ENCODE measurements at places on chromosomes 7 and 10.

DNA sequence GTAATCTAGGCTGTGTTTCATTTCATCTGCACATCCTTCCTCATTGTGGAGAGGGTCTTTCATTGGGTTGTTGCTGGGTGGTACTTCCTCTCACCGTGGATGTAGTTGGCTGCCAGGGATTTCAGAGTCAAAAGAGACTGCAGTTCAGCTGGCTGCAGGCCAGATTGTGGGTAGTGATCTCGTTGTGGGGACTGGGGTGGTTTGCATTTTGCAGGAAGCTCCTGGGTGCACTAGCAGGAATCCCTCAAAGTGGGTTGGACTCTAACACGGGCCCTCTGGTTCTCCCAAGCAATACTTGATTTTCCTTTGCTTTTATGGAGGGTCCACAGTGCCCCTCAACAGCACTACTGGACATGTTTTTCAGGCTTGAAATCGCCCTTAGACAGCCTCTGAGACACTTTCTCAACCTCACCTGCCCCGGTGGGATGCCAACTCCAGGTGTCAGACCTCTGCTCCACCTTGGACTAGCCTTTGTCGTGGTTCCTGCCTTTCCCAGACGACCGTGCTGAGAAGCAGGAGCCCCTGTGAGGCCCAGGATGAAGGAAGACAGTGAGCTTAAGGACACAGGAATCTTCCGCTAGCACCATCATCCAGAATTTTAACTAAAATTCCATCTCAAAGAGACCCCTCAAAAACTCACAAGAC lies 23.9 kb upstream of the ZNF273 start:
- no peak for DNase-seq

- DNase-seq: peak; percentile 46
These were observed 1.7 kb downstream of the SFXN3 start for GRCh38 chr10:101032637-101033224.

DNA sequence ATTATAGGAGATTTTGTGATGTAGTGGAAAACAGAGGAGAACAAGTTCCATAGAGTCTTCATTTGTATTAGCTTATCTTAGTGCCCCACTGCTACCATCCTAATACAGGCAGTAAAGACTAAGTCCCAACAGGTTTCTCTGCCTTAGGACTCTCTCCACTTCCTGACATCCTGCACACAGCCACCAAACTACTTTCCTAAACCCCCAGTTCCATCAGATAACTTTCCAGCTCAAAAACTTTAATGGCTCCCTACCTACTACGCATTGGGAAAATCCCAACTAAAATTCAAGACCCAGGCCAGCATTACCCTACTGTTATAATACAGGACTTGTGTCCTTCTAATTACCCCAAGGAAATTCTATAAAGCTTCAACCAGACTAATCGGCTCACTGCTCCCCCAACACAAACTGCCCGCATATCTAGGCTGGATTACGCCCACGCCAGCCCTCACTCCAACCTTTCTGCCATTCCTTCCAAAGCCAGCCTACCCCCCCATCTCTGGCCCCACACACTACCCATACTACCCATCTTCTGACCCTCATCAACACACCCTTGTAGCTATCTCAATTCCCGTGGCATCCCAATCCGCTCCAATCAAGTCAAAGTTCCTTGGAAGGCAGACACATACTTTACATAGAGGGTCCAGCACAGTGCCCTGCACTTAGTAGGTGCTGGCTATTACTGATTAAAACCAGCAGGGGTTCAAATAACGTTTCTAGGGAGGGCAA lies 1.4 kb downstream of the IDE start:
- DNase-seq: no peak

GRCh38 chr7:105244594-105244993 lies 144.1 kb downstream of the SRPK2 start:
- DNase-seq: no peak

GRCh38 chr7:106535234-106535932 lies 125.6 kb downstream of the CCDC71L start:
- no peak for DNase-seq

- no peak for DNase-seq
These were observed 3.2 kb downstream of the TSPAN33 start for GRCh38 chr7:129147731-129148130.

GRCh38 chr7:72405418-72405817 lies 6.7 kb downstream of the CALN1 start:
- DNase-seq: no peak

- no peak for DNase-seq
These were observed 17.9 kb downstream of the ZNF488 start for GRCh38 chr10:47366181-47366631.

DNA sequence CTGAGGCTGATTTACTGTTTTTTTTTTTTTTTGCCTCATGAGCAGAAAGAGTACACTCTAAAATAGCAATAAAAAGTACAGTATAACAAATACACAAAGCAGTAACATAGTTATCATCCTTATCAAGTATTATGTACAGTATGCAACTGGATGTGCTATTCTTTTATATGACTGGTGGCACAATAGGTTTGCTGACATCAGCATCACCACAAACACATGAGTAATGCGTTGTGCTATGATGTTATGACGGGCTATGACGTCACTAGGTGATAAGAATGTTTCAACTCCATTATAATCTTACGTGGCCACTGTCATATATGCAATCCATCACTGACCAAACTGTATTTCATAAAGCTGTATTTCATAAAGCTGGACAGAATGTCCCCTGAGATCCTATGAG lies 189.2 kb upstream of the GLI3 start:
- DNase-seq: no peak

- no peak for DNase-seq
These were observed 128.2 kb downstream of the FGFR2 start for GRCh38 chr10:121469797-121470606.

GRCh38 chr7:74338366-74339108 lies 49.3 kb downstream of the CLIP2 start:
- DNase-seq: no peak

DNA sequence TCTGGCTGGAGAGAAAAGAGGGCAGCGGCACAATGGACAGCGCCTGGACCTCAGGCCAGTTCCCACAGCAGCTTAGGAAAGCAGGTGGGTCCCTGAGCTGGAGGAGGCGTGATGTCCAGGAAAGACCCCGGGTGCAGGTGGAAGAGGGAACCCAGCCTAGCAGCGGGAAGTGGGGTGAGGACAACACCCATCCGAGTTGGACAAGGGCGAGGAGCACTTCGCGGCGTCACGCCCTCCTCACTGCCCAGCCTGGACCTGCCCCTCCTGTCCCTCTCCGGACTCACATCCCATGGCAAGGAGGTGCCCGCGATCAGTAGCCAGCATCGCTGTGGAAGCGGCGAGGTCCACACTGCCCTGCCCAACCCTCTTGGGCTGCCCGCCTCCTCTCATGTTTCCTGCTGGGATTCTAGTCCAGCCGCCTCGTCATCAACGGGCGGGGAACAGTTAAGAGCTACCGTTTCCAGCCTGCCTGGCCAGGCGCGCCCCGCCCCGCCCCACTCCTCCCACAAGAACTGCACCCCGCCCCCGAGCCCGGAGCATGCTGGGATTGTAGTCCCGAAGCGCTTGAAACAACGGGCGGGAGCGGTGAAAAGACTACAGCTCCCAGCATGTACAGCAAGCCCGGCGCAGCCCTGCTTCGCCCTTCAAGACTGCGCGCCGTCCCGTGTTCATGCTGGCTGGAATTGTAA lies 930.6 kb upstream of the ZNF722 start:
- no peak for DNase-seq

DNA sequence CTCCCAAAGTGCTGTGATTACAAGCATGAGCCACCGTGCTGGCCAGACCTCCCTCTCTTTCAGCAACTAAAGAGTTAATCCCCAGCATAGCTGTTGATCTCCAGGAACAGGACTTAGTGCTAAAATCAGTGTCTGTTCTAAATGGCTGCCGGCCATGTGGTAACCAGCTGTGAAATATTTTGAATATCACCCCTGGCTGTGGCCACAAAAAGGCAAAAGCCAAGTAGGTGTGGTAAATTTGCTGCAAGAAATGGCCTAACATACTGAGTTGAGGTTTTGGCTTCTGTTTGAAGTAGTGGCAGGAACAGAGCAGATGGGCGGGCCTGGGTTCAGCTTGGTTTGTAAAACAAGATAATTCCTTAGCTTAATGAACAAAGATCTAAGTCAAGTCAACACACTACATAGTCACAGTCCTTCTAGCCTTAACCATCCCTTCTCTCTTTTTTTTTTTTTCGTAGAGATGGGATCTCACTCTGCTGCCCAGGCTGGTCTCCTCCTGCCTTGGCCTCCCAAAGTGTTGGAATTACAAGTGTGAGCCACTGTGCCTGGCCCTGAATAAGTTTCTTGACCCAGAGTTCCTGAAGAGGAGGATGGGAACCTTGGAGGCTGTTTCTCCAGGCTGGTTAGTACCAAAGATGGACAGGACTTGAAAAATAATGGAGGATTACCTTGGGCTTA lies 22.7 kb upstream of the AGFG2 start:
- DNase-seq: no peak

DNA sequence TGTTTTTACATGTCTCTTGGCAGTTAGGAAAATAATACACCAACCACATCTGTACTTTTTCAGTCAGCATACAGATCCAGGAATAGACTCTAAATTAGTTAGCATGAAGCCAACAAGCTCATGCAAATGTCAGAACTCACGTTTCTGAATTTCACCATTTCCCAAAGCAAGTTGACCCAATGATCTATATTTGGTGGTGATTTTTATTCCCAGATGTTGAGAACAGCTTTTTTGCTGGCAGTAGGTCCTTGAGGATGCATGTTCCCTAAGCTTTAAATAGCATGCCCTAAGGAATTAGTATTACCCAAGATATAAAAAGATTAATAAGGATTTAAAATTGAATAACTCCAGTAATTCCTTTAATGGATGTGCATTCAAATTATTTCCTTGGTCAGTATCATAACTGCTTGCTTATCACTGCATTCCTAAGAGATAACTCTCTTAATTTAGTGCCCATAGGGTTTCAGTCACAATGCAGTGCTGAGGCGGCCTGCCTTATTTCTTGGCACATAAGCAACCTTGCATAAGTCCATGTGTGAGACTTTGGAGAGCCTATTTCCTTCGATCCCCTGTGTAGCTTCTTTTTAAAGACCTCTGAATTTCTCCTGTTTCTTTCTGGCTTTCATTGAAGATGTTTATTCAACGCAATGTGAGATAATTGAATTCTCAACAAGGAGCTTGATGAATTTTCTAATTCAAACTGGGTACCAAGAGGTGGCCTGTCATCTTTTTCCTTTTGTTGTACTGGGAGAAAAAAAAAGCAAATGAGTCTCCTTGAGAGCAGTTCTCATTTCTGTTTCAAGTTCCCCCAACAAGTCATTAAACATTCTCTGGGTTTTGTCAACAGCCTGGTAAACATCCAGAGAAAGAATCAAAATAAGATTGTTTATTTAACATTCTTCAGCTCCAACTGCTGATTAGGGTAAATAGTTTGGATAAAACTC lies 135.3 kb upstream of the MEOX2 start:
- DNase-seq: no peak

DNA sequence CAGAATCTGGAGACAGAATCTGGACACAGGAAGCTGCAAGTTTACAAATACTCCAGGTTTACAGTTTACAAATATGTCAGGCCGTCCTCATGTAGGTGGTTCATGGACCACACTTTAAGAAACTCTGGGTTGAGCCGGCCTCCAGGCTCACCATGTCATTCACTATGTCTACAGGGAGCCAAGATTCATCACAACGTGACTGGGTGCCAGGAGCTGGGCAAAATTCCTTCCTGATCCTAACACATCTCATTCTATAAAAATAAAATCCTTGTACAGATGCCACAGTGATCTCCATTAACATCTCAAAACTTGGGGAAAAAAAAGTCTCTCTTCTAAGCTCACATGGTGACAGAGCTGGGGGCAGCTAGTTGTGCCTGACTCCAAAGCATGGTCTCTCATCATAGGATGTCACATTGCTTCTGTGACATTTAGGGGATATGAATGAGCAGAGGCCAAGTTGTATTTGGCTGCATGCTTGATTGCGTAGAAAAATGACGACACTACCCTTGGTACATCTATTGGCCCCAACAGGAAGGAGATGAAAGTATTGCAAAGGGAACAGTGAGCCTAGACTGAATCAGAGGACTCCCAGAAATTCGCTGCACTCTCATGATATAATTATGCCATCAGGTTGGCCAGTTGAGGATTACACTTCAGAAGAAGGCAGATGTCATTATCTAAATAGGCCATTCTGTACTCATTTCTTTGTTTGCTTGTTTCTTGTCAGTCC lies 35.9 kb downstream of the MTURN start:
- DNase-seq: no peak

DNA sequence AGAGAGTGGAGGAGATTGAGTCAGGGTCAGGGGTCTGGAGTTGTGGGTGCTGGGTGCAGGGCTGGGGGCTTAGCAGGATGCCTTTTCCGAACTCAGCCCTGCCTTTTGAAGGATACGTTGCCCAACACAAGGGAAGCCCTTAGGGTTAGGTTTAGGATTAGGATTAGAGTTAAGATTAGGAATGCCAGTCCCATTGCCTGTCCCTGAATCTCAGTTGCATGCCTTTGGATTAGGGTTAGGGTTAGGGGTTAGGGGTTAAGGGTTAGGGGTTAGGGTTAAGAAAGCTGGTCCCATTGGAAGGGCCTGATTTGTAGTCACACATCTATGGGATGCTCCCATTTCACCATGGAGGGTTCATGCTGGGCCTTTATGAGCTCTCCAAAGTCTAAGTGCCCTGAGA lies 20.8 kb upstream of the ZNF488 start:
- DNase-seq: no peak

GRCh38 chr10:132918617-132919373 lies 23.6 kb downstream of the CFAP46 start:
- DNase-seq: no peak

DNA sequence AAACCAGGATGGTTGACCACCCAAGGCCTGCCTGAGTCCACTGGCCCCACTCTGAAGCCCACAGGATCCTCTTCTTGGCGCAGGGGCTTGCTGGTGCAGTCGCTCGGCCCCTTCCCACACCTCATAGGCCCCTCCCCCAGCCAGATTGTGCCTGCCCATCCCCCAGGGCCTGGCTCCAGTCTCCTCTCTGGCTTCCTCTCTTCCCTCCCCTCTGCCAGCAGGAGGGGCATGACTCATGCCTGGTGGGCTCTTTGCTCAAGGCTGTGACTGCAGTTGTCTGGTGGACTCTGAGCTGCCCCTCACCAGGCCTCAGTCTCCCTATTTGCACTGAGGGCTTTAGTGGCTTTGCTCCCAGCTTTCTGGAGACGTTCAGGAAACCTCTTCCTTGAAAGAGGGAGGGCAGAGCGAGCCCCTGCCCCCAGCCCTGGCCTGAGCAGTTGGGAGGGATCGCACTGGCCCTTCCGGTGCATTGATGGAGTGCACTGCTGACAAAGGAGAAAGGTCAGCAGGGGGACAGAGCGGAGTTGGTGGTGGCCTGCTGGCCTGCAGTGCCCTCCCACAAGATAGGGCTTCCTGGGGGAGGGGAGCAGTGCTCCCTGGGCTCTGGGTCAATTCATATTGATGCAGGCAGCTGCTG lies 60.7 kb downstream of the ZMIZ1 start:
- DNase-seq: no peak

Data from stimulated activated CD4-positive, alpha-beta T cell treated with anti-CD3 and anti-CD28 coated beads, Interleukin-12 subunit alpha, Interleukin-12 subunit beta, amount 100 ng/mL, for 48 hours (primary cell).